ENCODE measurements at places on chromosomes 13 and 19. TPM values are rescaled to one million over a fixed set of nuclear protein-coding genes. Genes with fewer than 3 reads are reported as not detected.
A peak's percentile ranks its signal among the peaks of the same experiment; 100 is the strongest.

The PSG3 gene
- 0.42 TPM for total RNA-seq

The NOVA2 gene
- not detected for total RNA-seq

The SPTBN4 gene
- total RNA-seq = 0.21 TPM

The TEX101 gene
- not detected for total RNA-seq

DNA sequence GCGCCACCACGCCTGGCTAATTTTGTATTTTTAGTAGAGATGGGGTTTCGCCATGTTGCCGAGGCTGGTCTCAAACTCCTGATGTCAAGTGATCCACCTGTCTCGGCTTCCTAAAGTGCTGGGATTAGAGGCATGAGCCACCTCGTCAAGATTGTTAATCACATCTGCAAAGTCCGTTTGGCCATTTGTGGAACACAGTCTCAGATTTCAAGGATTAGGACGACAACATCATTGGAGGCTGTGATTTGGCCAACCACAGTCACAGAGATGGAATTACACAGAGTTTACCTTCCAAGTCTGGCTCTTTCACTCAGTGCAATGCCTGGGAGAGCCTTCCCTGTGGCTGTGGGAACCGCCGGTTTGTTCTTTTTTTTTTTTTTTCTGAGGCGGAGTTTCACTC lies 17.8 kb downstream of the SULT2B1 start:
- H3K36me3 ChIP-seq = peaks cover 2% of the 10 kb centered on the region
- no peak overlapping the region for H3K4me3 ChIP-seq
- no peak for DNase-seq
- H3K27me3 ChIP-seq = peaks cover 8% of the 10 kb centered on the region
- no peak overlapping the region for H3K27ac ChIP-seq

DNA sequence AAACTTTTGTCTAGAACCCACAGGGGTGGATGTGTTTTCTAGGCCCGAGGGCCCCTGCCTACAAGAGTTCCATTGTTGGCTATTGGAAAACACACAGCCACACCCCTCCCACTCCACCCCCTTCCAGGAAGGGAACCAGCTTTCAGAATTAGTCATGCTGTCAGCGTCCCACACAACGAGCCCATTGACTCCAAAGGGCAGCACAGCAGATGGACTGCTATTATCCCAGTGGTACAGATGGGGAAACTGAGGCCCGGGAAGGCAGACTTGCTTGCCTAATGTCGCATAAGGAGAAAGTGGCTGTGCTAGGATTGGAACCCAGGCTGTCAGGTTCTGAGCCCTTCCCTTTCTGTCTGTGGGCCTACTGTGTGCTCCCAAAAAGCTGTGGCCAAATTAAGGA lies 8.1 kb upstream of the FXYD3 start:
- H3K27me3 ChIP-seq = peaks cover 4% of the 10 kb centered on the region
- H3K4me1 ChIP-seq = no peaks in the 10 kb centered on the region
- no peak overlapping the region for H3K4me3 ChIP-seq
- no peak for DNase-seq

GRCh38 chr19:48719263-48720171 lies at the start of gene MAMSTR:
TSS of gene MAMSTR (minus strand) at chr19:48719725. CDS start at chr19:48719031, 694 bp downstream.
- H3K4me1 ChIP-seq = peaks cover 14% of the 10 kb centered on the region
- H3K4me3 ChIP-seq = peak within 1 kb of the TSS; percentile 94
- DNase-seq = no peak

- H3K4me1 ChIP-seq = peaks cover 3% of the 10 kb centered on the region
- H3K27ac ChIP-seq = no peak overlapping the region
- no peak for DNase-seq
- H3K4me3 ChIP-seq = no peak overlapping the region
- peaks cover 35% of the 10 kb centered on the region for H3K27me3 ChIP-seq
These were observed 48.6 kb upstream of the PCDH8 start for GRCh38 chr13:52896827-52897659.

GRCh38 chr13:97411984-97412383 lies 22.0 kb upstream of the RAP2A start:
- H3K36me3 ChIP-seq = no peaks in the 10 kb centered on the region
- no peak overlapping the region for H3K4me3 ChIP-seq
- no peaks in the 10 kb centered on the region for H3K4me1 ChIP-seq
- peaks cover 9% of the 10 kb centered on the region for H3K27me3 ChIP-seq
- no peak for DNase-seq

DNA sequence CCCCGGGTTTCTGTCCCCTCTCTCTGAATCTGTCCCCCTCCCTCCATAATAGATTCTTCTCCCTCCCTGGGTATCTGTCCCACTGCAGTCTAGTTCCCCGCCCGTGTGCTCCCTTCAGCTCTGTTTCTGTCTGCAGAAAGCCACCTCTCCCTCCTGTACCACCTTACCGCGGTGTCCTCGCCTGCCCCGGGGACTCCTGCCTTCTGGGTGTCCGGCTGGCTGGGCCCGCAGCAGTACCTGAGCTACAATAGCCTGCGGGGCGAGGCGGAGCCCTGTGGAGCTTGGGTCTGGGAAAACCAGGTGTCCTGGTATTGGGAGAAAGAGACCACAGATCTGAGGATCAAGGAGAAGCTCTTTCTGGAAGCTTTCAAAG lies 1.3 kb downstream of the FCGRT start:
- no peak for DNase-seq
- peaks cover 26% of the 10 kb centered on the region for H3K4me1 ChIP-seq
- H3K36me3 ChIP-seq = no peaks in the 10 kb centered on the region
- peak overlapping the region; percentile 85 for H3K27ac ChIP-seq
